ENCODE measurements at places on chromosomes 1 and 21.
A peak's percentile ranks its signal among the peaks of the same experiment; 100 is the strongest.

- DNase-seq = peak; percentile 27
Measured at GRCh38 chr1:161192476-161193465, 6.1 kb downstream of the ADAMTS4 start.

DNA sequence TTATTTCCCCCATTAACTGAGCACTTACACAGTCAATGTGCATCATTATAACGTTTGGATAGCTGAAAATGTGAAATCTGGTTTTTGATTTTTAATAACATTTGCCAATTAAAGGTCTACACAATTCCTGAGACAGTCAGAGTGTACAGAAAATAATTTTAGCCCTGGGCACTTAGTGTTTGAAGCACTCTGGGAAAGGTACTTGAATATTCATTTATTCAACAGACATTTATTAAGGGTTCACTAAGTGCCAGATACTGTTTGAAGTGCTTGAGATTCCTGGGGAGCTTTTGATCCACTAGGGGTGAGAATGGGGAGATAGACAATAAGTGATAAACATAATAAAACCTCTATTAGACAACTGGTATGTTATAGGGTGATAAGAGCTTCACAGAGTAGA, 141.8 kb downstream of the DISC1 start:
- no peak for DNase-seq

DNA sequence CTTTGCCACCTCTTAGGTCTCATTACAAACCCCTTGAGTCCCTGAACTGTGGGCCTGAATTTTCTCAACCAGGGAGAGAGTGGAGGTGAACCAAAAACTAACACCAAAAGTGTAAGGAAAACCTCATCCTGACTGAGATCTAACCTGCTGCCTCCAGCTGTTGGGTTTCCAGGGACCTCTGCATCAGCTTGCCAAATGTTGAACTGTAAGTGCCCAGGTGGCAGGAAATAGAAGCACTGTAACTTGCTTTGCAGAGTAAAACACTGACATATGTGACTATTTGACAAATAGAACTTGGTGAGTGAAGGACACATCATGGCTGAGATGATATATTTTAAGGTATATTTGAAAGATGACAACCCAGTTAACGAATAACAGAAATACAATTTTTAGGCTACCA, 48.4 kb upstream of the NR5A2 start:
- DNase-seq = no peak

GRCh38 chr21:45103971-45104520, 29.7 kb downstream of the ADARB1 start:
- DNase-seq = no peak

- no peak for DNase-seq
Measured at GRCh38 chr21:43269440-43269839, 100.6 kb downstream of the CRYAA start.

GRCh38 chr1:219310181-219310728, 136.6 kb downstream of the LYPLAL1 start:
- DNase-seq = peak; percentile 70

- no peak for DNase-seq
Measured at GRCh38 chr21:45334134-45334533, 46.4 kb upstream of the POFUT2 start.

DNA sequence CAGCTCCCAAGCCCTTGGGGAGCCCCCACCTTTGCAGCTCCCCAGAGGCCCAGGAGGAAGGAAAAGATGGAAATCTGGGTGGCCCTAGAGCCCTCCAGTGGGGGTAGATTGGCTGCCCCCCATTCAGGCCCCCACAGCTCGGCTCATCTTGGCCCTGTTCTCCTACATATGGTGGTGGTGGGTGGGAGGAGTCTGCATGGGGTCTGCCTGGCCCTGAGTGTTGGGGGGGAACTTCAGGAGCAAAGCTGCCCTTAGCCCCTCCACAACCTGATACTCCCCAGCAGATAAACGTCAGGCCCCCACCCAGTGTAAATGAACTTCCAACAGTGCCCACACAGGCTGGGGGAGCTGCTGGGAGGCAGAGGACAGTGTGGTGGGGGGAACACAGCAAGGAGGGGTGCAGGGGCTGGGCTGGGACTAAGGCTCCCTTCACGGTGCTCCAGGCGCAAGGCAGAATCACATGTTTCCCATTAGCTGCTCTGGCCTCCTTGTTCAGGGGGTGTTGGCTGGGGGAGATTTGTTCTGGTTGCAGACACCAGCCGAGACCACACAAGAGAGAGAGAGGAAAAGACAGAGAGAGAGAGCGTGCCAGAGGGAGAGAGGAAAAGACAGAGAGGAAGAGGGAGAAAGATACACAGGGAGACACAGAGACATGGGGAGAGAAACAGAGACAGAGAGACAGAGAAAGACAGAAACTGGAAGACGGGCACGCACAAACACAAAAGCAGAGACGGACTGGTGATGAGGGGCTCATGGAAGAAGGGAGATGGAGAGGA, 42.6 kb downstream of the AHDC1 start:
- DNase-seq = no peak

DNA sequence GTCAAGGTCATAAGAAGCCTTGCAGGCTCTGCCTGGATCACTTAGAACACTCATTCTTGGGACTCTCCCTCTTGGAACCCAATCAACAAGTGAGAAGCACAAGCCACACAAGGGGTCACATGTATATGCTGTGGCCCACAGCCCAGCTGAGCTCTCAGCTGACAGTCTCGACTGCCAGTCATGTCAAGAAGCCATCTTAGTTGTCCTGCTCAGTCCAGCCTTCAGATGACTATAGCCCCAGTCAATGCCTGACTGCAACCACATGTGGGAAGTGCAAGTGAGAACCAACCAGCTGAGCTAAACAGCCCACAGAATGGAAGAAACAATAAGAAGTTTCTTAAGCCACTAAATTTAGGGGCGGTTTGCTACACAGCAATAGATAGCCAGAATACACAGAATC, 356.0 kb downstream of the KCNH1 start:
- no peak for DNase-seq

- DNase-seq = no peak
Measured at GRCh38 chr1:29524285-29525065, 288.2 kb downstream of the PTPRU start.

- no peak for DNase-seq
Measured at GRCh38 chr1:37415611-37416244, 58.7 kb upstream of the ZC3H12A start.

DNA sequence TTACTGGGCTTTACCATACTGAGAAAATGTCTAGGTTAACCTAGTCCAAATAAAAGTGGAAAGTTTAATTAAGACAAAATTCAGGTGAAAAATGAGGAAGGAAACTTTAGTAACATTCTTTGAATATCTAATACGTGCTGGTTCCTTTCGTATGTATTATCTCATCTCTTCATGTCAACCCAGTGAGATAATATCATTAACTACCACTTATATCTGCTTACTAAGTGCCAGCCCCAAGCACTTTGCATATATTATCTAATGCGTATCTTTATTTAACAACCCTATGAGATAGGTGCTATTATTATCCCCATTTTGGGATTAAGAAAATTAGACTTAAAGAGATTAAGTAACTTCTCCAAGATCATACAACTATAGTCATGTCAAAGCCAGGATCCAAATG, 12.5 kb upstream of the PLPP3 start:
- DNase-seq = no peak

DNA sequence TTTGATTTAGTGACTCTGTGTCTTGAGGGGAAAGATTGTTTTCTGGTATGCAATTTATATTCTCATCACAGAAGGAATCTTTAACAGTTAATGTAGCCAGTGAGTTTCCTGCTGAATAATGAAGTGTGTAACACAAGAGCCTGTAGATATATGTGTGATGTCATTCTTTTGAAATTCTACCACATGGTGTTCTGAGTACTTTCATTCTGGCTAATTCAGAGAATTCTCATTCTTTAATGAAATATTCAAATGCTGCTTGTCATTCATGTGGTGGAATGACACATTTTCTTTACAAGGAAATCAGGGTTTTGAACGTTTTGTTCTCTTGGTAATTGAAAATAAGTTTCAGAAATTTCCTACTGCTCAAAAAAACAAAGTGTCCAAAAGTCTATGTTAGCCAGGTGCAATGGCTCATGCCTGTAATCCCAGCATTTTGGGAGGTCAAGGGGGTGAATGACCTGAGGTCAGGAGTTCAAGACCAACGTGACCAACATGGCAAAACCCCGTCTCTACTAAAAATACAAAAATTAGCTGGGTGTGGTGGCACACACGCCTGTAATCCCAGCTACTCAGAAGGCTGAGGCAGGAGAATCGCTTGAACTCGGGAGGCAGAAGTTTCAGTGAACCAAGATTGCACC, 79.6 kb downstream of the MAP3K21 start:
- peak; percentile 34 for DNase-seq

DNA sequence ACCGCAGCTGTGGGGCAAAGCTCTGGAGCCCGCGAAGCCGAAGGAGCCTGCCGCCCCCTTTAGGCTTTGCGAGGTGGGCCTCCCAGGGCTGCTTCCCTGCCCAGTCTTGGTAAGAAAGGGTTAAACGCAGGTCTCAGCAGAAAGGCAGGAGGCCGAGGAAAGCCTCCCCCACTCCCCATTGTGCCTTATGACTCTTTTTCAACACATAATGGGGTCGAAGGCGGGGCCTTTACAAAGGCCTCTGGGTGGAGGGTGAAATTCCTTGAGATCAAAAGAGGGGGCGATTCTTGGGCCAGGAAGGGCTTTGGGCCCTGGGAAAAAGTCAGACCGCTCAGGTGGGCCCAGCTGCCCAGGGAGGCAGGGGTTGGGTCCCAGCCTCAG, 880 bp downstream of the ALPL start:
- no peak for DNase-seq

DNA sequence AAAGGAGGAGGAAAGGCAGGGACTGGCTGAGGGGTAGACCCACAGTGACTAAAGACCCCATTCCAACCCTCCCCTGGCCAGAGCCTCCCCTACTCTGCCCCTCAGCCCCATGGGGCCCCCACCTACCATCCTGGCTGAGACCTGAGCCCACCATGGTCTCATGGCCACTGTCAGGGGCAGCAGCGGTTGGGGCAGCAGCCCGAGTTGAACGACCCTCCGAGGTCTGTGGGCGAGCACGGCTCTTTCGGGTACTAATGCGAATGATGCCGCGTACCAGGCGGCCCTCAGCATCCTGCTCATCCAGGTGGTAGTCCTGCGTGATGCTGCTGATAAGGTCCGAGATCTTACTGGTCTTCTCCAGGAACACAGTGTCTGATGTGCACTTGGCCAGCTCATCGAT, 9.1 kb downstream of the KDF1 start:
- no peak for DNase-seq

- no peak for DNase-seq
Measured at GRCh38 chr1:57927003-57927402, 503.1 kb upstream of the DAB1 start.

- DNase-seq = no peak
Measured at GRCh38 chr1:15761366-15762128, 3.0 kb downstream of the FBLIM1 start.

- no peak for DNase-seq
Measured at GRCh38 chr1:234244482-234244881, 128.8 kb upstream of the COA6 start.

- DNase-seq = peak; percentile 97
Measured at GRCh38 chr1:212485913-212486618, 53.3 kb downstream of the NENF start.

- DNase-seq = no peak
Measured at GRCh38 chr1:43275826-43276620, 6.2 kb downstream of the TMEM125 start.

- no peak for DNase-seq
Measured at GRCh38 chr1:220313576-220313975, 41.3 kb upstream of the RAB3GAP2 start.

GRCh38 chr1:67040405-67040804, 13.5 kb downstream of the SLC35D1 start:
- DNase-seq = no peak

DNA sequence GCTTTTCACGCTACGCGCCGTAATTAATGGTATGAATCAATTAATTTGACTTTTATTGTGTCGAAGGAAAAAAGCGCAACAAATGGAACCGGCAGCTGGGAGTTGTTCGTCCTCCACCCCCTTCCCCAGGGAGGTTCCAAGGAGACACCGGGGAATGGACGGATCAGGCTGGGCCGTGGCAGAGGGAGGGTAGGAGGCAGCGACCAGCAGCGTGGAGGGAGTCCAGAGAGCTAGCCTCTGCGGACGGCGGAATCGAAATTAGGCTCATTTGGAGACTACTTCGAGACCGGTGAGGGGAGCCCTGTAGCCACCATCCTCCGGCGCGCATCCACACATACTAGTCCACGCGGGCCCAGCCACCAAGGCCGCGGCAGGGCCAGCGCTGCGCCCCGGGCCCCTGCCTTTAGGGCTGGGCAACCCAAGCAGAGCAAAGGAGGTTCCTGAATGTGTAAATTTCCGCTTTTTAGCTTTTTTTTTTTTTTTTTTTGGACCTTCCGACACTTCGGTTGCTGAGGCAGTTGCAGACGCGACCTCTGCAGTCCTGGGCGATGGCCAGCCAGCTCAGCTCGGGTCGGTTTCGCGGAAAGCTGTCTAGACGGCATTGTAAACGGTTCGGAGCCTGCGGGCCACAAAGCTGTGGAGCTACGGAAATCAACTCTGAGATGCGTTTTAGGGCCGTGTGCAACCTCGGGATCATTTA, 2.2 kb upstream of the FOXD3 start:
- DNase-seq = no peak

DNA sequence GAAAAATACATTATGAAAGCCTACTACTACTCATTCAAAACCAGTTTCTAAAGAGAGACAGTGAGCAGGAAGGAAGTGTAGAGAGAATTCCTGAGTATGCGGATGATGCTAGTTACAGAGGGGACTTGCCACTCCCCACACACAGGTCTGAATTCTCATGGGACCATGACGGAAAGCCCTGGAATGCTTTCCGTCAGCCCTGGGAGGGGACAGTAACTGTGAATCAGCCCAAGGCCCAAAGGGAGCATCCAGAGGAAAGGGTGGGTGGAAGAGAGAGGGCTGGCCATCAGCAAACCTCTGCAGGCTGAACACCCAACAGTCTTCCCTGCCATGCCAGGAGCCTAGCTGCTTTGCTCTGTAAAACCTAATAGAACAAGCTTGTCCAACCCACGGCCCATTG, 36.4 kb downstream of the RCSD1 start:
- peak; percentile 32 for DNase-seq

- no peak for DNase-seq
Measured at GRCh38 chr1:227273557-227273956, 44.7 kb downstream of the CDC42BPA start.

- DNase-seq = no peak
Measured at GRCh38 chr1:66695116-66695515, 57.1 kb upstream of the DYNLT5 start.

GRCh38 chr1:207056673-207057072, 3.6 kb downstream of the PFKFB2 start:
- no peak for DNase-seq

GRCh38 chr1:110209715-110210603, at the start of gene KCNC4:
Gene KCNC4 (plus strand): TSS chr1:110210314. CDS start chr1:110211500, 1,186 bp downstream.
- peak; percentile 63 for DNase-seq

- no peak for DNase-seq
Measured at GRCh38 chr1:54615531-54616279, 7.6 kb downstream of the FAM151A start.

- peak; percentile 48 for DNase-seq
Measured at GRCh38 chr21:35377505-35378090, 328.5 kb upstream of the RUNX1 start.

All from astrocyte (in vitro differentiated cells and primary cell).